ENCODE measurements at places on chromosomes 2 and 18.

GRCh38 chr2:121136323-121136722 is 148.7 kb downstream of the TFCP2L1 start:
- DNase-seq: no peak

DNA sequence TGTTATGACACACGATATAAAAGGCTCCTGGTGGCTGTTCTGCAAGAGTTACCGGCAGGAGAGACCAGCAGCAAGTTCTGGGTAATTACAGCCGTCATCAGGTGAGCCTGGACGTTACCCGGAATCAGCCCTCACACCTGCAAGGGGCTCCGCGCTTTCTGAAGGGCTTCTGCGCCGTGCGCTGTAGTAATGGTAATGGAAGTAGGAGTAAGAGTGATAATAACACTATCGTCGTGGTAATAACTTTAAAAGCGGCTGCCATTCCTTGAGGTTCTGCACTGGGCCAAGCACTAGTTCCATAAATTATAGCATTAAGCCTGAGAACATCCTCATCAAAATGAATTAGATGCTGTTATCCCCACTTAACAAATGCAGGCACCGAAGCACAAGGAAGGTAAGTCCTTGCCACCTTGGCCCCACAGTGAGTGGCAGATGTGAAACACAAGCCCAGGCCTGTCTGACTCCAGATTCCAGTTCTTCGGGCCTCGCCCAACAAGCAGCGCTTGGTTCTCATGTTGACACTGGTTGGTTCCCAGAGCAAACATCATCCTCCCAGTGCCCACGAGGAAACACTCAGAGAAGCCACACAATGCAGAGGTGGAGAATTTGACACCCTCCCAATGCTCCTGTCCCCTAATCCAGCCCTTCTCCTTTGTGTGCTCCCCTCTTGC is 205.2 kb downstream of the EIPR1 start:
- no peak for DNase-seq

- DNase-seq: peak; percentile 13
Observed at GRCh38 chr18:9673296-9674251, 34.5 kb upstream of the RAB31 start.

DNA sequence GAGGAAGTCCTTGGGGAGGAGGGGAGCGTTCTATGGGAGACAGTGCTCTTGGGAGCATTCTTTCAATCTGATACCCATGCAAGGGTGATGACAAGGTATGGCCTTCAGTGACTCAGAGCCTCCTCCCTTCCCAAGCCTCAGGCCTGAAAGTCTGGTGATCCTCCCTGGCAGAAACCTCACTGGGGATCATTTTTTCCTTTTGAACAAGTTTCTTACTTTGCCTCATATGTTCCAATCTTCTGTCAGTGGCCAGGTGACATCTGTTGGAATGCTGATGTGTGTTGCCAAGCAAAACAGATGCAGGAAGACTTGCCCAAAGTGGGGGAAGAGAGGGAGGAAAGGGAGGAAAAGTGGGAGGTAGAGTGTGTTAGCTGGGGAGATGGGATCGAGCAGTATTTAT is 224.8 kb downstream of the NEDD4L start:
- no peak for DNase-seq

DNA sequence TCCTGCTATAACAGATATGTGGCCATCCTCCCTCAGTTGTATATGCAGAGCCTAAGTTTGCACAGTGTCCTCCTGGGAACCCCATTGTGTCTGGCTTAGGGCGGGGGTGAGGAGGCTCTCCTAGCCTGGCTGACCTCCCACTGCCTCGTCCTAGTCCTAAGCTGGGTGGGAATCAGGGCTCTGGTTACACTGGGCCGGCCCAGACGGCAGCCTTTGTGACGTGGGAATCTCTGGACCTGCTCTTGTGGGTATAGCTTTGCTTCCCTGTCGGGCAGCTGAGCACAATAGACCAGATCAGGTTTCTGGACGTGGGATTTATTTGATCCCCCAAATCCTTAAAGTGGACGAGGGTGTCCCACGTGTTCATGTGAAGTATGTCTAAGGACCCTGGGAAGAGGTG is 2.9 kb downstream of the ACKR3 start:
- no peak for DNase-seq

DNA sequence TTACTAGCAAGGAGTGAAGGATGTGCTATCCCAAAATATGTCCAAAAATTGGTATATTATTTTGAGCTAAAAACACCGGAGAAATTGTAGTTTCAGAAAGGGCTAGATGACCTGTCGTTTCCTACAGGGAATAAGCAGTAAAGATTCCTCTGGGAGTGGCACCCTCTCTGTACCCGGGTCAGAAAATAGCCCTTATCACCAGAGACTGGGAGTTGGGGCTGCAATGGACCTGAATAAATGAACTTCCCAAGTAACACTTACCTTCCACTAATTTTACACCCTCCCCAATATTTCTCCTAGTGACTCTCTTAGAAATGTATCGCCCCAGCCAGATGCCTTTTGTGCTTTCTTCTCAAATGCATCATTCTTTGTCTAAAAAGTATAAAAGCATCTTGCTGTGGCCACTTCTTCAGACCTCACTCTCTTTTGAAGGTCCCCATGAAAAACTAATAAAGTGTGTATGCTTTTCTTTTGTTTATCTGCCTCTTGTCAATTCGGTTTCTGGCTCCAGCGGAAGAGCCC is 734 bp upstream of the RMC1 start:
- no peak for DNase-seq

DNA sequence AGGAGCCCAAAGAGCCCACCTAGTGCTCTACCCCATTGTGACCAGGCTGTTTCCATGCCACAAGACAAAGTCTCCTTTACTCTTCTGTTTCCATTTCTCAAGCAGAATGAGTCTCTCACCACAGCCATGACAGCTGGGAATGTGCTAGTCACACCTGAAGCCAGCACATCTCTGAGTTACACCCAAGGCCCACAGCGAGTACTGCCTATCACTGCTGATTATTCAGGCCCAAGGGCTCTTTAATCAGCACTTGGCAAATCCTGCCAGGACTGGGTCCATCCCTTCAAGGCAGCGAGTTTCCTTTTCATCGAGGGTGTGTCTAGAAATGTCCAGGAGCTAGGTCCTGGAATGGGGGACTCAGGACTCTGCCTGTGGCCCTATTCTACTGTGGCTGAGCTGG is 14.6 kb upstream of the PPP1R1C start:
- DNase-seq: no peak

GRCh38 chr2:3469486-3469885 is 49.8 kb downstream of the ADI1 start:
- no peak for DNase-seq

DNA sequence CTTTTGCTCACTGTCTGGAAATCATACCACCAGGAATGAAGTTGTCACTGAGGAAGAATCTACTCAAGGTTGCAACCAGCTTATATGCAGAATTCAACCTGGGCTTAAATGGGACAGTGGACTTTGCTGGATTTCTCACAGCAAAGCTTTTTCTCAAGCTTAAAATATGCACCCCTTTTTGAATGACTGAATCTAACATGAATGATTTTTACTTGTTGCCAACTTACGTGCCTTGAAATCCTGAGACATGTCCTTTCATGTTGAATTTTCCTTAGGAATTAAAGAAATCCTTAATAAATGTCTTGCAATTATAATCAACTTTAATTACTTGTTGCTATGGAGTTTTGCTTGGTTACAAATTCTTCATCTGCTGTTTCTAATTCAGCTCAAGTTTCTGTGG is 57.4 kb downstream of the SPP2 start:
- no peak for DNase-seq

- no peak for DNase-seq
Observed at GRCh38 chr2:187056416-187057334, 207.7 kb upstream of the ZSWIM2 start.

DNA sequence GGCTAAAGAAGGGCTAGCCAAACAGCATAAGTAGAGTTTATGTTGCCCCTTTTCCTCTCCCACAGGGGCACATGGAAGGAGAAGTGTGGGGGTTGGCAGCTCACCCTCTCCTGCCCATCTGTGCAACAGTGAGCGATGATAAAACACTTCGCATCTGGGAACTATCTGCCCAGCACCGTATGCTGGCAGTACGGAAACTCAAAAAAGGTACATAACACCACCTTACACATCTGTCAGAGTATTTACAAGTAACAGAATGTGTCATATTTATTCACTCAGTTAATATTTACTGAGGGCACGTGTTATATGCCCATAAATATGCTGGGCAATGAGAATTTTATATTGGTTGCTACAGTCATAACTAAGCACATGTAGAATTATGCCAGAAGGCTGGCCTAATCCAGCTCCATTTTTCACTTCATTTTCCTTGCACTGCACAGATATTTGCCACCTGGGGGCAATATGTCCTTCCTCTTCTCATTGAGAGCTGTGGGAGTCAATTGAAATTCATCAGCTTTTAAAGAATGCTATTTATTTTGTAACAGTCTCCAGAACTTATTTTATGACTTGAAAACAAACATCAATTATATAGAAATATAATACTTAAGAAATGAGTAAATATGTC is 150.6 kb downstream of the RTN4 start:
- DNase-seq: no peak

DNA sequence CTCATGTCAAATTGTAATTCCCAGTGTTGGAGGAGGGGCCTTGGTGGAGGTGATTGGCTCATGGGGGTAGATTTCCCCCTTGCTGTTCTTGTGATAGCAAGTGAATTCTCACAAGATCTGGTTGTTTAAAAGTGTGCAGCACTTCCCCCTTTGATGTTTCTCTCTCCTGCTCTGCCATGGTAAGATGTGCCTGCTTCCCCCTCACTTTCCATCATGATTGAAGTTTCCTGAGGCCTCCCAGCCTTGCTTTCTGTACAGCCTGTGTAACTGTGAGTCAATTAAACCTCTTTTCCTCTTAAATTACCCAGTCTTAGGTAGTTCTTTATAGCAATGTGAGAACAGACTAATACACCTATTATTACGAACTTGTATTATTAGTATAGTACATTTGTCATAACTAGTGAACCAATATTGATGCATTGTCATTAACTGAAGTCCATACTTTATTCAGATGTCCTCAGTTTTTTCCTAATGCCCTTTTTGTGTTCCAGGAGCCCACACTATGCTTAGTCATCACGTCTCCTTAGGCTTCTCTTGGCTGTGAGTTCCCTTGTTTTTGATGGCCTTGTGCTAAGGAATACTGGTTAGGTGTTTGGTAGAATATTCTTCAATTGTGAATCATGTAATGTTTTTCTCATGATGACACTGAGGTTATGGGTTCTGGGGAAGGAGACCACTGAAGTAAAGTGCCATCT is 4.5 kb upstream of the MAP3K2 start:
- DNase-seq: no peak

DNA sequence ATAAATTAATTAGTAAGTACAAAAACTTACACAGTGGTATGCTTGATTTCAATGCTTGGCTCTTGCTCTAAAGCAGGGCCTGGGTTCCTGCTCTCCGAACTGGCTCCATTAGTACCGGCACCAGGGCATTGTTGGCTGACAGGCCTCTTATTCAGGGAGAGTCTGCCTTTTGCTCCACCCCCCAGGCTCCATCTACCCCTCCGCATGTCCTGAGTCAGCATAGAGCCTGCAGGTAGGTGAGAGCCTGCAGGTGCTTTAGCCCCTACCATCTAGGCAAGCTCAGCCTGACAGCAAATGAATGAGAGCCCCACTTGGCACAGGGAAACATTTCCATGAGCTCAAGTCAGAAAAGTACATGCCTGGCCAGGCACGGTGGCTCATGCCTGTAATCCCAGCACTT is 35.1 kb upstream of the EFHD1 start:
- no peak for DNase-seq

DNA sequence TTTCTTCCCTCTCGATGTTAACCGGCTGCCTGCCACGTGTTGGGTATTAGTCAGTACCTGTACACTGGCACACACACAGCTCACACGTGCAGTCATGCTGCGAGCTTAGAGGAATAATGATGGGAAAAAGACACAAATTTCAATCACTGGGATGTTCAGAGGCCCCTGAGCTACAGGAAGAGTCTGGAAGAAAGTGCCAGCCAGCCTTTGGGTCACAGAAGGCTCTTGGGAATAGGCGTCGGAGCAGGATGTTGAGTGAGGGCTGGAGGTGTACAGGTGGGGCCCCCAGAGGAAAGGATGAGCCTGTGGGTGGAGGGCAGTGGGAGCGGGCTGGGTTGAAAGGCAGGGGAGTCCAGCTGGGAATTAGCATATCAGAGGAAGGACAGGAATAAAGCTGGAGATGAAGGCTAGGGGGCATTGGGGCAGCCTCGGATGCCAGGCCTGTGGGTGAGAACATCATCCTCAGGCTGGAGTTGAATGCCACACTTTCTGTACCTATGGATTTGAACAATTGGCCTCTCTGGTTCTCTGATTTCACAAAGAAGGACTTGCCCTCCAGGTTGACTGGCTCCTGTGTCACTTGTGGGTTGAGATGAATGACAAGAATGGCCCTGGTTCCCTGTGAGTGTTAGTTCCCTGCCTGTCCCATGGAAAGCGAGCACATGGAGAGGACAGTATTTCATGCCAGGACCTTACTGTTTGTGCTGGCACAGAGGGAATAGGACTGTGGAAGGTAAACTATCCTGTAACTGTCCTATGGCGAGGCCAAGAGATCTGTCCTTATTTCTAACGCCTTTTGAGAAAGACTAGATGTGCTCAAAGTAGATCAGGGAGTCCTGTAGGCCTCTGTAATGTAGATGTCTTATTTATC is 40.6 kb downstream of the GREB1 start:
- no peak for DNase-seq

GRCh38 chr2:175626796-175627195 is 375.3 kb downstream of the LNPK start:
- DNase-seq: no peak

DNA sequence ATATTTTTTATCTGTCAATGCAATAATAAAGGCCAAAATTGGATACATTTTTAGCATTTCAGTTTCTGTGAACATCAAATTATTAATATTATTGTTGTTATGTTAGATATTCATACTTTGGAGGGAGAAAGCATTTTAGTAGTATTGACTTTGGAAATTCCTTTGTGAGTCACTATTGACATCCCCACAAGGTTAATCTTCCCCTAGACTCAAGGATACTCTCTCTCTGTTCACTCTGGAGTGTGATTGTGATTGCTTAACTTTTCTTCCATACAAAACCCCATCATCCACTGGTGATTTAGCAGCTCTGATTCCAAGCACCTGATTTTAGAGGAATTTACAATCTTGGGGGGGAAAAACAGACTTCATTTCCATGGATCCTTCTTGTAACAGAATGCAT is 352.0 kb downstream of the THSD7B start:
- DNase-seq: no peak

DNA sequence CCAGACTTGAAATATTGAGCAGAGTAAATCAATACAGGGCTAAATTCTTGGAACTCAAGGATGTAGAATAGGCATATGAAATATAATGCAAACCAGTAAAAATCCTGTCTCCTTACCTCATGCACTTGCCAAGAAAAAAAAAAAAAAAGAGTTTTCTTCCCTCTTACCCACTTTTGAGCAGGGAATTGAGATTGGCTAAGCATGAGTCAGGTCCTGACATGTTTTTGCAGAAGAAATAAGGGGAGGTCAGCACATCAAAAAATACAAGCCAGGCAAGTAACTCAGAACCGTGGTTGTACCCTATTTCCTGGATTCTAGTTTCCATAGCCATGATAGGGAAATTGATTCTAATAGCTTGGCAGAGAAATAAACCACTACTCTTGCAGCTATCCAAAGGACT is 1526.7 kb downstream of the LRP1B start:
- no peak for DNase-seq

Data from activated naive CD4-positive, alpha-beta T cell treated with Interleukin-2 at 50 U/mL for 16 hours (primary cell).